ENCODE measurements at places on chromosomes 3 and 15.
A peak's percentile ranks its signal among the peaks of the same experiment; 100 is the strongest.

DNA sequence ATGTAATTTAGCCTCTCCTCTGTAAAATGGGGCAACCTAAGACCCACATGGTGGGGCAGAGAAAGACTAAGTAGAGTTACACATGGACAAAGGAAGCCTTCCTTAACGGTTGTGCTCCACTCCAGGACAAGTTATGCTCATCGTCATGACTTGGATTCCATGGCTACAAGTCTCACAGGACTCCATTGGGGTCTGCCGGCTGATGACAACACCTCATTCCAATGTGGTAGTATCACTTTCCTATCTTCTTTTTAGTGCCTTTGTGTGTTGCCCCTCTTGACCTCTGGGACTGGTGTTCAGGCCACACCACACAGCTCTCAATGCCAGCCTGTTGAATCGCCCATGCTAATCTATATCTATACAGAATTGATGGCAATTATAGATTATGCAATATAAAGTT is 181.3 kb upstream of the WNT5A start:
- no peak for DNase-seq

- DNase-seq: no peak
Measured at GRCh38 chr3:43968465-43968864, 273.2 kb upstream of the TOPAZ1 start.

GRCh38 chr3:169822540-169822939 is 9.8 kb upstream of the LRRC34 start:
- peak; percentile 20 for DNase-seq

DNA sequence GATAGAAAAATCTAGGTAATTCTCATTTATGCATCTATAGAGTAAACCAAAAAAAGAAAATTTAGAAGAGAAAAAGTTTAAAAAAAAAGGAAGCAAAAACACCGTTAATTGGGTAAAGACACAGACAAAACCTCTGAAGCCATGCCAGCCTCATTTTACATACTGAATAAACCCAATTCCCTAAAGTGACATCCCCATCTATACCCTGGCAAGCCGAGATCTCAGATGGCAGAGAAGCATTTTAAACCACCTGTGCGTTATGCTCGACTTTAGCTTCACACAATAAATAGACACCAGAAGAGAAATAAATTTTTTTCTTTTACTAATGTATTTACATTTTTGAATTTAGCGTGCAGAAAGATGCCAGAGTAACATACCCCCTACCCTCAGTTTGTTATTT is 382.1 kb downstream of the PLCL2 start:
- no peak for DNase-seq

DNA sequence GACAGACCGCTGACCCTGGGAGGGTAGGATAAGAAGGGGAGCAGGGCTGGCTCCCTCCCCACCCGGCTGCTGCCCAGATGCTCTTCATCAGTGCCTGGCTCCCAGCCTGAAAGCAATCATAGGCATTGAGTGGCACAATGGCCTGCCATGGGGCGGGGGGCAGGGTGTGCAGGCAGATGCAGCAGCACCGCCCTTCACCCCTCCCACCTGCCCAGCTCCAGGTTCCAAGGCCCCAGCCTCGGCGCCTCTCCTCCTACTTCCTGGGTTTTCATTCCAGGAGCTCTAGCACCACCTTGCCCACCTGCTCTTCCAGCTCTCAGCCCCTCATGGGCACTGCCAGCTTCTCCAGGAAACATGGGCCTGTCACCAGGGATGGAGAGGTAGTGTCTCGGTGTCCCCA is 101.7 kb downstream of the MEGF11 start:
- DNase-seq: peak; percentile 18

DNA sequence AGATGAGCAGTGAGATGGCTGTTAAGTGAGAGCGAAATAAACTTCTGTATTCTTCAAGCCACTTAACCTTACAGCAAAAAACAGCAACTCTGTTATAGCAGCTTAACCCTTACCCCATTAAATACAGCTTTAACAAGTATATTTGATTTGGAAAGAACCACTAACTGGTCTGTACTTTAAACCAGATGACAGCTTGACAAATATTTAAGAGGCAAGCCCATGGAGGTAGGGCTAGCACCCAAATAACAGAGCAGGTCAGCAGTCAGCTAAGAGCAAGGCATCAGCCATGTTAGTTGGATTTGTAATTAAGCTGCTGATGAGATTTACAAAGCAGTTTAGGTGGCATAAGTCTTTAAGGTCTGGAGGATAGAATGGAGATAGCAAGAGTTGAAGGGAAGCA is 3.5 kb downstream of the LZTFL1 start:
- no peak for DNase-seq

DNA sequence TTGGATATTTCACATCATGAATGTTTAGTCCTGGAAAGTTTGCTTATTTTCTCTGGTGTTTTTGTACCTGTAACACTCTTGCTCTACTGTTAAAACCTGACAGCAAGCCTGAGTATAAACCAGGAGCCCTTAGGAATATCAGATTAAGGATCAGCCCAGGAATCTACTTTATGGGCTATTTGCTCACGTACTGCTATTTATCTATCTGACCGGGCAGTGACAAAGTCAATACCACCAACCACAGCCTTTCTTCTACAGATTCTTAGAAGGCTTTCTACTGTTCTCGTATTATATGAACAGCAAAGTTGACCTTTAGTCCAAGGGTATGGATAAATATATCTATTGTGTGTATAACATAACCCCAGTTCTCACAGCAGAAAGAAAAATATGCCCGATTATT is 521.2 kb downstream of the RBMS3 start:
- DNase-seq: no peak

- DNase-seq: no peak
Measured at GRCh38 chr3:139937674-139938279, 2.8 kb downstream of the CLSTN2 start.

GRCh38 chr3:127607675-127608361 is 9.6 kb downstream of the MCM2 start:
- no peak for DNase-seq

All from transverse colon (tissue), 4 donors.